HFFc6 (cell line): ENCODE measurements at places on chromosomes 7 and 10. TPM values are rescaled to one million over a fixed set of nuclear protein-coding genes. Genes with fewer than 3 reads are reported as not detected.

GRCh38 chr10:5574642-5575131 is 49.9 kb downstream of the CALML3 start:
- H3K4me3 ChIP-seq = no peak overlapping the region
- H3K27ac ChIP-seq = peak overlapping the region; percentile 84
- H3K4me1 ChIP-seq = peaks cover 43% of the 10 kb centered on the region

DNA sequence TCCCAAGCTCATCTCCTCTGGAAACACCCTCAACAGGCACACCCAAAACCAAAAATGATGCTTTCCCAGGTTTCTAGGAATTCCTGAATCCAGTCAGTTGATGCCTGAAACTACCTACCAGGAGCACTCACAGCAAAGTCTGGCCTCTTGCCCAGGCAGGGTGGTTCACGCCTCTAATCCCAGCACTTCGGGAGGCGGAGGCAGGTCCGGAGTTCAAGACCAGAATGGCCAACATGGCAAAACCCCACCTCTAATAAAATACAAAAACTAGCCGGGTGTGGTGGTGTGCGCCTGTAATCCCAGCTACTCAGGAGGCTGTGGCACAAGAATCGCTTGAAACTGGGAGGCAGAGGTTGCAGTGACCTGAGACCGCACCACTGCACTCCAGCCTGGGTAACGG is 1.9 kb downstream of the MAD1L1 start:
- H3K4me1 ChIP-seq = peaks cover 43% of the 10 kb centered on the region
- DNase-seq = no peak
- H3K36me3 ChIP-seq = peaks cover 18% of the 10 kb centered on the region
- H3K27ac ChIP-seq = no peak overlapping the region
- H3K27me3 ChIP-seq = no peaks in the 10 kb centered on the region
- H3K4me3 ChIP-seq = 0 out of 2 replicates have a peak overlapping the region, but pooled peaks have one; percentile 2

- no peak overlapping the region for H3K27ac ChIP-seq
- H3K4me1 ChIP-seq = no peaks in the 10 kb centered on the region
- no peak for DNase-seq
- H3K4me3 ChIP-seq = no peak overlapping the region
- no peaks in the 10 kb centered on the region for H3K27me3 ChIP-seq
These were observed 235.5 kb upstream of the PLXDC2 start for GRCh38 chr10:19580691-19581090.

- no peaks in the 10 kb centered on the region for H3K36me3 ChIP-seq
- no peak overlapping the region for H3K27ac ChIP-seq
- DNase-seq = no peak
- no peaks in the 10 kb centered on the region; the same call in 1 of the 2 replicates for H3K27me3 ChIP-seq
These were observed 4.4 kb upstream of the STEAP4 start for GRCh38 chr7:88310956-88311674.

DNA sequence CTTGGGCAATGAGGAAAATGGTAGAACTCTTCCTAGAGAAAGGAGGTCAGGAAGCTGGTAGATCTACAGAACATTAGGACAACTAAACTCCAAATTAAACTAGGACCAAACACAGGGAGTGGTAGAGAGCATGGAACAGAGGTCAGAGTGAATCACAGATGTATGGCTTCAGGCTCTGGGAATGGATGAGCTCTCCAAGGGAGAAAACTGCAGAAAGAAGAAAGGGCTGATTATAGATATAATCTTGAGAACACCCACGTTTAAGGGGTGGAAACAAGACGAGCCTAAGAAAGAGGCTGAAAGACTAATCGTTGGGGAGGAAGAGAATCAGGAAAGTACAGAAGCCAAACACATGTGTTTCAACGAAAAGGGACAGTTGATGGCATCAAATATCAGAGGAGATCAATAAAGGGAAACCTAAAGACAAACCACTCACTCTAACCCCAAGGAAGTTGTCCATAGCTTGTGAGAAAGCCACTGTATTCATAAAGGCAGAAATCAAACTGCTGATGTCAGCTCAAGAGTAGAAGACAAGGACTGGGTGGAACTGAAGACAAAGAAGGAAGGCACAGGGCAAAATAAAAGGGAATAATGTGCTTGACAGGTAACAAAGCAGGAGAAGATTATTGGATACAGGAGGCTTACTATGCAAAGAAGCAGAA is 41.4 kb downstream of the NUDCD3 start:
- H3K4me3 ChIP-seq = peak overlapping the region; percentile 72
- DNase-seq = peak; percentile 49
- H3K27ac ChIP-seq = peak overlapping the region; percentile 89
- H3K27me3 ChIP-seq = no peaks in the 10 kb centered on the region; the same call in 1 of the 2 replicates
- peaks cover 22% of the 10 kb centered on the region for H3K36me3 ChIP-seq

GRCh38 chr7:3961857-3962503 is 660.9 kb downstream of the SDK1 start:
- H3K4me1 ChIP-seq = no peaks in the 10 kb centered on the region
- no peak overlapping the region for H3K4me3 ChIP-seq
- H3K27ac ChIP-seq = no peak overlapping the region

- no peak overlapping the region for H3K27ac ChIP-seq
- no peaks in the 10 kb centered on the region for H3K4me1 ChIP-seq
- no peaks in the 10 kb centered on the region for H3K27me3 ChIP-seq
- no peak for DNase-seq
- H3K4me3 ChIP-seq = no peak overlapping the region
- peaks cover 5% of the 10 kb centered on the region; the same call in 1 of the 2 replicates for H3K36me3 ChIP-seq
These were observed 424.6 kb upstream of the SORCS1 start for GRCh38 chr10:107589081-107589480.

- H3K4me3 ChIP-seq = no peak overlapping the region
- H3K36me3 ChIP-seq = 0 out of 2 replicates have a peak, but pooled peaks cover 6% of the 10 kb centered on the region
- H3K27ac ChIP-seq = no peak overlapping the region
- no peak for DNase-seq
These were observed 35.3 kb upstream of the NKX2-3 start for GRCh38 chr10:99497343-99498025.

GRCh38 chr10:28249512-28249911 is 53.4 kb downstream of the MPP7 start:
- H3K36me3 ChIP-seq = no peaks in the 10 kb centered on the region
- H3K4me1 ChIP-seq = peaks cover 23% of the 10 kb centered on the region
- no peak overlapping the region for H3K4me3 ChIP-seq
- DNase-seq = no peak

GRCh38 chr10:112672706-112673105 is 225.7 kb downstream of the VTI1A start:
- no peaks in the 10 kb centered on the region for H3K27me3 ChIP-seq
- H3K4me3 ChIP-seq = no peak overlapping the region

DNA sequence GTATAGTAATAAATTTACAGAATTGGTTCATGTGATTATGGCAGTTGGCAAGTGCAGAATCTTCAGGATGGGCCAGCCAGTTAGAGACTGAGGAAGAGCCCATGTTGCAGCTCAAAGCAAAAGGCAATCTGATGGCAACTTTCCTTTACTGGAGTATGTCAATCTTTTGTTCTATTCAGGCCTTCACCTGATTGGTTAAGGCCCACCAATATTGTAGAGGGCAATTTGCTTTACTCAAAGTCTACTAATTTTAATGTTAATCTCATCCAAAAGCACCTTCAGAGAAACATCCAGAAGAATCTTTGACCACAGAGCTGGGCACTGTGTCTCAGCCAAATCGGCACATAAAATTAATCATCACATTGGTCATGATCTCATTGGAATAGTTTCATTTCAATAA is 20.0 kb upstream of the POM121L12 start:
- no peak overlapping the region for H3K4me3 ChIP-seq
- H3K36me3 ChIP-seq = no peaks in the 10 kb centered on the region
- no peak for DNase-seq
- no peaks in the 10 kb centered on the region for H3K4me1 ChIP-seq

- H3K4me3 ChIP-seq = no peak overlapping the region
- no peaks in the 10 kb centered on the region for H3K27me3 ChIP-seq
- DNase-seq = no peak
- H3K27ac ChIP-seq = no peak overlapping the region
- peaks cover 16% of the 10 kb centered on the region for H3K4me1 ChIP-seq
These were observed 206.9 kb downstream of the PTEN start for GRCh38 chr10:88070080-88070880.

DNA sequence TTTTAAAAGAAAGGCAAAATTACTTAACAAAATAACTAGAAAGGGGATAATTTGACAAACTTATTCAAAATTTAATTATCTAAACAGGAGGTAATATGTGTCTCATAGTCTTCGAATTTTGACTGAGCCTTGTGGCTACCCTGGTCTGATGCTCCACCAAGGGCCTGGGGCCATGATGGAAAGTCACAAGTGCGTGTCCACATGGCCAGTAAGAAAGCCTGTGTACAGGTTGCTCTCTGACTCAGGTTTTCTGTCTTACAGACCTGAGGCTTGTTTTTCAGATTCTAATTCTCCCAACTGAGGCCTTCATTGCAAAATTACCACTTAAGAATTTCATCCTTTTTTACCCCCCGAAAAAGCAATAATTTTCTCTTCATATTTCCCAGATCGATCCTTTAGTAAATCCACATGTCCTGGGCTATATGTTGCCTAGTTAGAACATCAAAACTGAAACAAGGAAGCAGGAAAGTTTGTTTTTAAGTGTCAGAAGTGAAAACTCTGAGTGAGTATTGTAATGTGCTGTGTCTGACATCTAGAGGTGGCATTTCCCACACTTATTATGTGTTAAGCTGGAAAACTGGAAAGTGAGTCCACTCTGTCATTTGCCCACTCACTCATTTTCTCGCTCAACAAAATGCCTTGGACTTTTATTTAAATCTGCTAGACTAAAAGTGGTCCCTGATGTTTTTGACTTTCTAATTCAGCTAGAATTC is 10.0 kb downstream of the CYP3A43 start:
- H3K27me3 ChIP-seq = peaks cover 28% of the 10 kb centered on the region
- H3K36me3 ChIP-seq = no peaks in the 10 kb centered on the region
- DNase-seq = no peak
- H3K4me1 ChIP-seq = no peaks in the 10 kb centered on the region
- H3K4me3 ChIP-seq = no peak overlapping the region

DNA sequence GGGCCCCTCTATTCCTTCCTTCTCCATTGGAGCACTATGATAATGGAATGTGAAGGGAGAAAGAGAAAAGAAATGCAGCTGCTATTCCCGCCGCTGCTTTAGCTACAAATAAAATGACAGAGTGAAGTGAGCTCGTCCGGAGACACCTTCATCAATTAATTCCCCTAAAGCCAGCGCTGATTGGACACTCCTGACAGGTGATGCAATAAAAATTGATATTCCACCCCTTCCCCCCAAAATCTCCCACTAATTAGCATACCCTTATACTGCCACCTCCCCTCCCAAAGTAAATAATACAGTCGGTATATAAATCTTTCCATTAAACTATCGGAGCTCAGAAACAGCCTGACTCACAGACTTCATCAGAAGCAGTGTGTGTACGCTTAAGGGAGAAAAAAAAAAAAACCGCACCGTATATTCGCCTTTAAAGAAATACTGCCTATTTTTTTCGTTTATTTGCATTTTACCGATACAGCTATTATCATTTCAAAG is 7.3 kb downstream of the SKIDA1 start:
- DNase-seq = no peak
- peak overlapping the region; percentile 87 for H3K27ac ChIP-seq

- H3K27ac ChIP-seq = no peak overlapping the region
- H3K27me3 ChIP-seq = peaks cover 8% of the 10 kb centered on the region
- no peak overlapping the region for H3K4me3 ChIP-seq
- no peaks in the 10 kb centered on the region for H3K36me3 ChIP-seq
These were observed 154.4 kb downstream of the DIP2C start for GRCh38 chr10:535051-535450.

DNA sequence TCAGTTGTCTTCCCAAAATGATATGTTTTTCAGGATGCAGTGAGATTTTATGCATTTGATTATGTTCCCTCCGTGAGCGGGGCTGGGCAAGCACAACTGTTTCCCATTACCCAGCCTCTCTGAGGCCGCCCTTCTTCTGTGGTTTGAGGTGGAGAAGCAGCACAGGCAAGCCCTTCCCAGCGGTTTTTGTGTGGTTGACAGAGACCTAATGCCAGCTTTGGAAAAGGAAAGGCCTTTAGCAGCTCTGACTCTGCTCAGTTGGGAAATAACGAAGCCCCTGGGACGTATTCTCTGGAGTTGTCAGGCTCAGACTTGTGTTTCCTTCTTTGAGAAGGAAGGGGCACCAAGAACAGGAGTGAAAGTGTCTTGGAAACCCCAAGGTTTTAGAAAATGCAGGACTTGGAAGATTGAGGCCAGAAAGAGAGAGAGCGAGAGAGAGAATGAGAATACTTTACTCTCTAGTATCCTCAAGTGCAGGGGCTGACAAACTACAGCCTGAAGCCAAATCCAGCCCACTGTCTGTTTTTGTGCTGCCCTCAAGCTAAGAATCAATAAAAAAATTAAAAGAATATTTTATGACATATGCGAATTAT is 20.6 kb upstream of the PDCD4 start:
- H3K27ac ChIP-seq = no peak overlapping the region
- peaks cover 21% of the 10 kb centered on the region for H3K27me3 ChIP-seq
- no peaks in the 10 kb centered on the region for H3K36me3 ChIP-seq
- no peak overlapping the region for H3K4me3 ChIP-seq
- peaks cover 16% of the 10 kb centered on the region for H3K4me1 ChIP-seq

- H3K27me3 ChIP-seq = peaks cover 4% of the 10 kb centered on the region
- no peaks in the 10 kb centered on the region for H3K4me1 ChIP-seq
- H3K27ac ChIP-seq = no peak overlapping the region
These were observed 138.8 kb upstream of the TCERG1L start for GRCh38 chr10:131450216-131450765.

GRCh38 chr10:70832221-70832620 is 16.5 kb downstream of the SGPL1 start:
- H3K27me3 ChIP-seq = no peaks in the 10 kb centered on the region
- no peak for DNase-seq
- peaks cover 90% of the 10 kb centered on the region for H3K4me1 ChIP-seq
- H3K4me3 ChIP-seq = peak overlapping the region; percentile 67; the same call in 1 of the 2 replicates
- H3K27ac ChIP-seq = peak overlapping the region; percentile 91
- peaks cover 23% of the 10 kb centered on the region for H3K36me3 ChIP-seq

DNA sequence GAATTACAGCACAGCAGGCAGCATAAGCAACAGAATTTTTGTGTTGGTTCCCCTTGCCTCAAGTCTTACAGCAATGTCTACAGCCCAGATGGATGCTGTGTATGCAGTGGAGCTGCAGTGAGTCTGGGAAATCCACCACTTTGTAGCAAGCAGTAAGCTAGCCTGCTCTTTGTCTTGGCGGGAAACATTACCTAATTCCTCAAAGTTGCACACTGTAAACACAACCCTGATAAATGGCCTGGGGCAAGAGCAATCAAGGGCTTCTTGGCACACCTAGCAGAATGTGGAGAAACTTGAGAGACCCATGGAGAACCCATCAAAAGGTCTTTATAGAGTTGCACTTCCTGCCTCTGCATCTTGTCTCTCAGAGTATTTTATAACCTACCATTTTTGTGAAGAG is 102.0 kb upstream of the FOXP2 start:
- H3K4me1 ChIP-seq = no peaks in the 10 kb centered on the region
- no peak for DNase-seq
- no peak overlapping the region for H3K4me3 ChIP-seq

- peaks cover 20% of the 10 kb centered on the region for H3K36me3 ChIP-seq
- no peak overlapping the region for H3K27ac ChIP-seq
- no peak for DNase-seq
- H3K4me3 ChIP-seq = no peak overlapping the region
- H3K4me1 ChIP-seq = peaks cover 43% of the 10 kb centered on the region
These were observed 21.2 kb downstream of the RHEB start for GRCh38 chr7:151498495-151498894.

GRCh38 chr7:40810274-40810673 is 675.5 kb downstream of the SUGCT start:
- DNase-seq = peak; percentile 67
- no peak overlapping the region for H3K4me3 ChIP-seq
- H3K27me3 ChIP-seq = no peaks in the 10 kb centered on the region; the same call in 1 of the 2 replicates
- H3K4me1 ChIP-seq = peaks cover 73% of the 10 kb centered on the region
- H3K36me3 ChIP-seq = peaks cover 38% of the 10 kb centered on the region
- peak overlapping the region; percentile 94 for H3K27ac ChIP-seq

ERVW-1 gene
- total RNA-seq = not detected in 3 replicates

TSC22D4 gene
- 53.5 and 54.5 TPM in 2 replicates for total RNA-seq

TRRAP gene
- total RNA-seq = 29.8 to 35.5 TPM (median 33.2 TPM) in 3 replicates

AGBL3 gene
- total RNA-seq = 0.63 and 0.94 TPM in 2 replicates

CRHR2 gene
- total RNA-seq = not detected in 3 replicates

LIPM gene
- total RNA-seq = not detected in 3 replicates

CREM gene
- total RNA-seq = 23.5 to 30.6 TPM (median 25.5 TPM) in 3 replicates

RBP3 gene
- not detected in 3 replicates for total RNA-seq
